NCI-H1092 treated with DMSO at 0.1 percent for 48 hours (cell line): ENCODE measurements at places on chromosomes 2 and 18.
A peak's percentile ranks its signal among the peaks of the same experiment; 100 is the strongest.

DNA sequence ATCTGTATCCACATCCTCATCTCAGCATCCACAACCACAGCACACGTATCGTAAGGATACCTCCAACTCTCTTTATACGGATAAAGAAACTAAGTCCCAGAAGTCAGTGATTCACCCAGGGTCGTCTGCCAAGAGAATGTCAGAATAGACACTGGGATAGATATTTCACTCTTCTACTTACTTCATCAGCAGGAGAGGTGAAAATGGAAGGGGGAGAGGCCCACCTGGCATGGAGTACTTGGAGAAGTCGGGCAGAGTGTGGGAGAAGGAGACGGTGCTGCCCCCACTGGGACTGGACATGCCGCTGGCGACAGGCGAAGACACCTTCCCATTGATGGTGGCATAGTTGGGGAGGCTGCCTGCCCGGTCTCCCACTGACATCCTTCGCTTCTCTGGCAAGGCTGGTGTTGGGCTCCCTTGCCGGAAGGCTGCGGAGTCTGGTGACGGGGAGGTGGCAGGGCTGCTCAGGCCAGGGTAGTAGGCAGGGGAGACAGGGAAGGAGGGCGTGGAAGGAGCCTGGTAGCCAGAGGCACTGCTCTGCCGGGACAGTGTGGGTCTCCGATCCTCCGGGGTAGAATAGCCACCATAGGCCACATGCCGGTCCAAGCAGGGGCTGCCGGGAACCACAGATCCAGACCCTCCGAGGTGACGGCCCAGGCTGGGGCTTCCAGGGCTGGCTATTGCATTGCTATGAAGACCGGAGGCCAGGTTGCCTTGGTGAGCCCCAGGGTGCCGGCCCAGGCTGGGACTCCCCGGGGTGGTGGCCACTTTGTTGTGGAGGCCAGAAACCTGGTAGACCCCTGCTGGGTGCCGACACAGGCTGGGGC is 185.1 kb downstream of the TNS1 start:
- DNase-seq = no peak

- DNase-seq = no peak
Observed at GRCh38 chr18:1050012-1050657, 145.5 kb downstream of the ADCYAP1 start.

GRCh38 chr18:29664278-29665036 is 1378.1 kb downstream of the DSC3 start:
- no peak for DNase-seq

DNA sequence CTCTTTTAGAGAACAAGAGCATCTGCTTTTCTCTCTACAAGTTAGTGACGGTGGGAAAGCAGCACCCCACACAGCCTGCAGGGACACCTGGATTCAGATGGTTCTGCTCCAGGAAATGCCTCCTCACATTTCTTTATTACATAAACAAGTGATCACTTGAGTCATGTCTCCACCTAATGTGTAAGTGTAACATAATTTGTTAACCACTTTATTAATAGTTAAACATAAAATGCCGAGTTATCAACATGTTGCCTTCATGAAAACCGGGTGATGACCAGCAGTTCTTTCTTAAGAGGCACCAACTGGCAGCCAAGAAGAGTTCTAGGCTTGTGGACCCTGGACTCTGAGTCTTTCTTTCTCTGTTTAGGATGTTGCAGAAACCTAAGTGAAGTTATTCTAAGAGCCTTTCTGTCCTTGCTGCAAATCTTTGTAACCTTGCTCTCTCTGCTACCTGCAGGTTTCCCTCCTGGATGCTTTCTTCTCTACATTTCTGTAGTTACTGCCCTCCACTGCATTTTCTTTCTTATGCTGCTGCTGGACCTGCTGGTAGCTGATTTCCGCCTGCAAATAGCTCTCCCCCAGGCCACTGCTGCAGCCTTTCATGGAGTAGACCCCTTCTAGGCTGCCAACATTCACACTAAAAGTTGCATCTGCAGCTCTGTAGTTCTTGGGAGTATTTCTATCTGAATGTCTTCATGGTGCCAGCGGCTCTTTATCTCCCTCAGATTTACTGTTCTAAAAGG is 24.3 kb downstream of the UPP2 start:
- no peak for DNase-seq

DNA sequence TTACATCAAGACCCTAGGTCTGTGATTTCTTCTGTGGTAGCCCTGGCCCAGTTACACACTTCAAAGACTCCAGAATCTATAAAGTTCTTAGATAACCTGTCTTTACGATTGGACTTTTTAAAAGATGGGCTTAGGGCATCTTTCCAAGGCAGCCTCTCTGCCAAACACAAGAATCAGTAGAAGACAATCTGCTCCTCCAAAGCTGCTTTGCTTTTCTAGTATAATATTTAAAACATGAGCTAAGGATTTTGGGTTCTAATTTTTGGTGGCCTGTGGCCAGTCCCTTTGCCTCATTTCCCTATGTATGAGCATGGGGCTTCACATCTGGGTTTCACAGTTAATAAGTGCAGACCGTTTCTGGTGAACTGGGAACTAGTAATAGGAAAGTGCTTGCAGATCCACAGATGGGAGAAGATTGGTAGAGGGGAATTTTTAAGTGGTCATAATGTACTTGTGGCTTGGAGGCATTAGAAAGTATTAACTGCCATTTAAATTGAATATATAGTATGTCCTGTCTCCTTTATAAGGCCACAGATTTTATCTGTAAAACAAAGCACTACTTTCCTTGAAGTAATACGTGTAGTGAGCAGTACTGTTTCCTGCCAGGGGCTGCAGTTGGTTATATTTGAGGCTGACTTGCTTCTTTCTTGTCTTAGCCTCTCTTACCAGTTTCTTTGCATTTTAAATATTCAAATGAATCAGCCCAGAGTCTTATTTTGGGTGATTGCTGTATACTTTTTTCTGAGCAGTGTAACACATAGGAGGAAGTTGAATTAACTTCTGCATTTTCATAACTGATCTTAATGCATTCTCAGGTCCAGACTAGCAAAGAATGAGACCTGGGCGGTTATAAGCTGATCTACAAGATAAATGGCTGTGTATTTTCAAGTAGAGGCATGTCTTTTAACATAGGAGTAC is 1.5 kb downstream of the ARPC2 start:
- DNase-seq = no peak

DNA sequence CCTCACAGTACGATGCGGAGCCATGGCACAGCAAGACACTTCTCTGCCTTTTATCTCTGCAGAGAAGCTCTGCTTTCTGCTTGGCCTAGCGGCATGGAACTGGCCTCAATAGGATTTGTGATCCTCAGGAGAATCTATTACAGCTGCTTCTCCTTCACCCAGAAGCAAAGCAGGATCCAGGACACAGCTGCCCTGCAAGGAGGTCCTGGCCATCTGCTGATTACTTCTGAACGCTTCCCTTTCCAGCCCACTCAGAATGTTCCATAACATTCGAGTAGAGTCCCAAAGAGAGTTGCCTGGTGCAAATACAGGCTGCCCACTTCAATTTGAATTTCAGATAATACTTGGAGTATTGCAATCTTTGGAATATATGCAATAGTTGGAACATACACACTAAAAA is 29.2 kb upstream of the KCNS3 start:
- no peak for DNase-seq

DNA sequence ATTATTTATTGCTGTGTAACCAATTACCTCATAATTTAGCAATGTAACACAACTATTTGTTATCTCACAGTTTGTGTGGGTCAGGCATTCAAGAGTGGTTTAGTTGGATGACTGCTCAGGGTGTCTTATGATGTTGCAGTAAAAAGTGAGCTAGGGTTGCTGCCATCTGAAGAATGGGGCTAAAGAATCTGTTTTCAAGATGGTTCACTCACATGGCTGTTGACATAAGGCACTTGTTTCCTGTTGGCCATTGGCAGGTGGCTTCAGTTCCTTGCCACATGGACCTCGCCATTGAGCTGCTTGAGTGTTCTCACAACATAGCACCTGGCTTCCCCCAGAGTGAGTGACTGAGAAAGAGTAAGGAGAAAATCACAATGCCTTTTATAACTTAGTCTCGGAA is 123.2 kb downstream of the TMEM17 start:
- DNase-seq = no peak

DNA sequence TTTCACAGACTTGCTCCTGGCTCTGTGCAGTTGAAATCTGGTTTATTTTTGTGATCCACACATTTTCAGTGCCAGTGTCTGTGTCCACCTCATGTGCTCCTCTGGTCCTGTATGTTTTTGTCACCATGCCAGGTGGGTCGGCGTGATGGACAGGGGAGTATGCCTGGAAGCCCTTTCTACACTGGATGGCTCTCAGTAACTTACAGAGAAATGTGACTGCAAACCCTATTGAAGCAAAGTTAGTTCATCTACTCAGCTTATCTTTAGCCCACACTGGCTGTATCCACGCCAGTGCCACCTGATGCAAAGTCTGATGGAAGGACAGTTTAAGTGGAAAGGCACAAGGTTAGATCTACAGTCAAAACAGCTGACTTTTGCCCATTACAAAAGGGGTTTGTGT is 4.3 kb downstream of the IMPA2 start:
- DNase-seq = no peak

DNA sequence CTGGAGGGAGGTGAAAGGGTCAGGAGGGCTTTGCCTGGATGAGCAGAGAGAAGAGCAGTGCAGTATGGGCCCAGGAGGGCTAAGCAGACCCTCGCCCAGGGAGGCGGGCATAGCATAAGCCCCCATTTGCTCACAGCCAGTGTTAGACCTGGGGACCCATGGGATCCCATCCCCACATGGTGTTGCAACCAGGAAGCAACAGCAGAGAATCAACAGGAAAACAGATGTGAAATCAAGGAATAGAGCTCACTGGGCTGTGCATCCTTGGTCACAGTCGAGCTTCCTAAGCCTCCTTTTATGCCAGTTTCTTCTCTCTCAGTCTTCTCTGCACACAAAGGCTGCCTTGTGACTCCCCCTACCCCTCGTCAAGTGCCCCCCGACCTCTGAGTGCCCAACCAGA is 19.9 kb downstream of the ASB18 start:
- DNase-seq = no peak

DNA sequence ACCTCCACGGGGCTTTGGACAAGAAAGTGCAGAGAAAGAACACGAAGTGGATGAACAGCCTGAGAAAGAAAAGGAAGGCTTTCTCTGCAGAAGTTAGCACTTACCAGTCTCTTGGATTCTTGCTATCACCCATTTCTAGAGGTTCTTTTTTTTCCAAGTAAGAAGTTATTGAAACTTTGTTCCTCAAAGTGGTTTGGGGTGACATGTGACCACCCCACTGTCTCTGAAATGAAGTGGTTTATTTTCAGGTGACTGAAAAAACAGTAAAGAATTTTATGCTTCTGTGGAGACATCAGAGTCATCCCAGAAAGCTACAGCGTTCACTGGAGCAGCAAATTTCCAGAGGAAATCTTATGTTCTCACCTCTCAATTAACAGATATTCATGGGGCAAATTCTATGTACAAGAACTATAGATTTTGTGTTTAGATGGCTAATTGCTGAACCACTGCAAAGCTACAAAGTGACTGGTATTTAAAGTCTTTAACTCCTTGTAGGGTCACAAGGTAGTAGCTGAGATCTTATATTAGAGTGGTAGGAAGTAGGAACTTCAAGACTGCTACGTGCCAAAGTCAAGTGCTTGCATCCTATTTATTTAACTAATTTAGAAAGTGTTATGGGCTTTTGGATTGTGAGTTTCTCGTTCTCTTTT is 267.5 kb downstream of the TGIF1 start:
- DNase-seq = no peak

DNA sequence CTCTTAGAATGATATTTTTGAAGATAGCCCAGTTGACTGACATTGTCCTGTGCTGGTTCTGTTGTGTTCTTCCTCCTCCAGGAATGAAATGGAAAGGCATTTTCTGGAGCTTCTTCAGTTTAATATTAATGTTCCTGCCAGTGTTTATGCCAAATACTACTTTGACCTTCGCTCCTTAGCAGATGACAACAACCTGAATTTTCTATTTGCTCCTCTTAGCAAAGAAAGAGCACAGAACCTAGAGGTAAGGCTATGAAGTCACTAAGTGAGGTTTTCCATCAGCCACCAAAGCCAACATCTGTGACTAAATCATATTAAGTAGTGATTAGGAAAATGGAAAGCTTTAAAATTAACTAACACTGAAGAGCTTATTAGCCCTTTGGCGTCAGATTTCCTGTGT is 18.8 kb downstream of the FZD5 start:
- DNase-seq = no peak

- peak; percentile 77 for DNase-seq
Observed at GRCh38 chr2:31397094-31397493, 17.4 kb downstream of the XDH start.

DNA sequence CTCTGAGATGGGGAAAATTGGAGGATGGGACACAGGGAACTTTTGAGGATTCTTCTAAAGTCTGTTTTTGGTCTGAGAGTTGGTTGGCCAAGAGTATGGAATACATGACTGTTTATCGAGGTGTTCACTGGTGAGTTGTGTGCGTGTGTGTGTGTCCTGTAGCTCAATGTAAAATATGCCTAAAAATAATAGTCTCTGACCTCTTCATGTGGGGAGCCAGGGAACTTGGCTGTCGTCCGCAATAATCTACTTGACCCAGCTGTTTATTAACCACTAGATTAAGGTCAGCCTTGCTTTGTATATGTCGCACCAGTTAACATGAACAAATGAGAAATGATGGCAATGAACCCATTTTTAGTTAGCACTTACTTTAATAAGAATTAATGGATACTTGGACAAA is 177.5 kb upstream of the TPO start:
- no peak for DNase-seq

DNA sequence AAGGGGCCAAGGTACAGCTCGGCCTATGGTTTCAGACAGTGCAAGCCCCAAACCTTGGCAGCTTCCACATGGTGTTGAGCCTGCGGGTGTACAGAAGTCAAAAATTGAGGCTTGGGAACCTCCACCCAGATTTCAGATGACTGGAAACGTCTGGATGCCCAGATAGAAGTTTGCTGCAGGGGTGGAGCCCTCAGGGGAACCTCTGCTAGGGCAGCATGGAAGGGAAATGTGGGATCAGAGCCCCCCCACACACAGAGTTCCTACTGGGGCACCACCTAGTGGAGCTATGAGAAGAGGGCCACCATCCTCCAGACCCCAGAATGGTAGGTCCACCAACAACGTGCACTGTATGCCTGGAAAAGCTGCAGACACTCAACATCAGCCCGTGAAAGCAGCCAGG is 15.0 kb upstream of the DNAH7 start:
- DNase-seq = no peak

DNA sequence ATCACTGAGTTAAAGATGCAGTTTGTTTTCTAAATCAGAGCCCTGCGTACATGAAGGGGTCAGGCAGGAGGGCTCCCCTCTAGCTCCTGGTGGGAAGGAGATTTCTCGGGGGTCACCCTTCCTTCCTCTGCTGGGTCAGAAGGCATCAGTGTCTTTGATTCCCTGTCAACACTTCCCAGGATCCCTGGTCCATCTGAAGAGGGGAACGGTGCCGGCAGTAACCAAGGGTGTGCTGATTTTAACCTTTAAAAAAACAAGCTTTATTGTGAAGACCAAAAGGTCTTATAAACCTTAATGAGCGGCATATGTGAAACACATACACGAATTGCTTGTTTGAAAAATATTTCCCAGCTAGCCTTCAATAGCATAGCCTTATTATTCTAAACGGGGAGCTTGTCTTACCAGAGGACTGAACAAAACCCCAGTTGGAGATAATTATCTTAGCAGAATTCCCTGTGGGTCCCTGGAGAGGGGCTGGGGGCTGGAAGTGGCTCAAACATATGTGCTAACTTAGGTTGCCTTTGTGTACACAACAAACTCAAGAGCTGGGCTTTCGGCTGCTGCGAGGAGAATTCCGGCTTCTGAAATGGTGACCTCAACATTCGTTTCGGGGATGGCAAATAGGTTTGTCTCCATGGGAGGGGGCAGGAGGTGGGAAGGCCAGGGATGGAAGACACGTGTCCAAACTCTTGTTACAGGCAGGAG is 114.9 kb upstream of the MYCN start:
- no peak for DNase-seq
